CD4-positive, alpha-beta T cell treated with Interleukin-1 beta for 1 hour (primary cell): ENCODE measurements at places on chromosomes 7 and 10.

DNA sequence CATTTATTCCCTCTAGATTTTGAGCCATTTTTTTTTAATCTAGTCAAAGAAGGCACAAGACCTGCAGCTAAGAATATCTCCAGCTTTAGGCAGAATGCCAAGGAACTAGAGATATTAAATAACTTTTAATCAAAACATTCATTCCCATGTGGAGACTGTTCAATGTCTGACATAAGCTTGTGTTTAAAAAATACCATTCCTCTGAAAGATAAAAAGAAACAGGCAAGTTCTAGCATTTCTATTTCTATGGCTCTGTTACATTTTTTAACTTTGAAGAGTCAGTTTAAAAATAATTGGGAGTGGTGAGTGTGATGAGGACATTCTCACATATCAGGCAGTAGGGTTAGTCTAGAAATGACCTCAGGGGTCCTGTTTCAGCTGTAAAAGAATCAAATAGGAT is 48.0 kb downstream of the RHOBTB1 start:
- no peak for DNase-seq

- DNase-seq, result no peak
Measured at GRCh38 chr10:4241724-4242345, 456.8 kb upstream of the KLF6 start.

GRCh38 chr7:155850766-155851678 is 38.8 kb upstream of the SHH start:
- DNase-seq, result no peak

- no peak for DNase-seq
Measured at GRCh38 chr7:134449680-134450079, 9.2 kb downstream of the AKR1B1 start.

GRCh38 chr7:134948736-134949135 is 37.6 kb upstream of the AGBL3 start:
- DNase-seq, result no peak

- DNase-seq, result no peak
Measured at GRCh38 chr10:110733218-110733952, 89.2 kb downstream of the RBM20 start.

DNA sequence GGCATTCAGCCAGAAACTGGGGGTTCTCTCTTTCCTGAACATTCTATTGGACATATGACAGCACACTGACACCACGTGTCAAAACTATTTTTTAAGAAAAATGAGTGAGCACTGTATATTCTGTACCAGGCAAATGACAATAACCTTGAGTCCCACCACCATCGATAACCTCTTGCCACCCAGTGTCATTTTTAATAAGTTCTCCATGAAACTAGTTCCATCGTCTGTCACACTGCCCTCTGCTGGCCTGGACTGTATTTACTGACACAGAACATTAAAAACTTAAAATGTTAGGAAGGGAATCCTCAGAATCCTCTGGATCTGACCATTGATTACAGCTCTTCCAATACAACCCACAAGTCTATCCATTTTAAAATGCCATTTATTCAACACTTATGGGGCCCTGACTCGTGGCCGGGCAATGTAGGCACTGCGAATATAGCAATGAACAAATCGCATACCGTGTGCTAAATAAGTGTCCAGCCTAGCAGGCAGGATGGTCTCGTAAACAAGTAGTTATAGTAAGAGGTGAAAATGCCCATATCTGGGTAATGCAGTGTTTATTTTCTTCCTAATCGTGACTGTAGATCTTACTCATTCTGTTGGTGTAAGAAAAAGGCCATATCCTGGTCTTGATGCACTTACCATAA is 35.9 kb upstream of the CACNB2 start:
- peak; percentile 15 for DNase-seq

GRCh38 chr10:132075909-132076577 is 10.3 kb downstream of the JAKMIP3 start:
- DNase-seq, result no peak

- DNase-seq, result no peak
Measured at GRCh38 chr10:113566888-113567287, 14.0 kb downstream of the HABP2 start.

DNA sequence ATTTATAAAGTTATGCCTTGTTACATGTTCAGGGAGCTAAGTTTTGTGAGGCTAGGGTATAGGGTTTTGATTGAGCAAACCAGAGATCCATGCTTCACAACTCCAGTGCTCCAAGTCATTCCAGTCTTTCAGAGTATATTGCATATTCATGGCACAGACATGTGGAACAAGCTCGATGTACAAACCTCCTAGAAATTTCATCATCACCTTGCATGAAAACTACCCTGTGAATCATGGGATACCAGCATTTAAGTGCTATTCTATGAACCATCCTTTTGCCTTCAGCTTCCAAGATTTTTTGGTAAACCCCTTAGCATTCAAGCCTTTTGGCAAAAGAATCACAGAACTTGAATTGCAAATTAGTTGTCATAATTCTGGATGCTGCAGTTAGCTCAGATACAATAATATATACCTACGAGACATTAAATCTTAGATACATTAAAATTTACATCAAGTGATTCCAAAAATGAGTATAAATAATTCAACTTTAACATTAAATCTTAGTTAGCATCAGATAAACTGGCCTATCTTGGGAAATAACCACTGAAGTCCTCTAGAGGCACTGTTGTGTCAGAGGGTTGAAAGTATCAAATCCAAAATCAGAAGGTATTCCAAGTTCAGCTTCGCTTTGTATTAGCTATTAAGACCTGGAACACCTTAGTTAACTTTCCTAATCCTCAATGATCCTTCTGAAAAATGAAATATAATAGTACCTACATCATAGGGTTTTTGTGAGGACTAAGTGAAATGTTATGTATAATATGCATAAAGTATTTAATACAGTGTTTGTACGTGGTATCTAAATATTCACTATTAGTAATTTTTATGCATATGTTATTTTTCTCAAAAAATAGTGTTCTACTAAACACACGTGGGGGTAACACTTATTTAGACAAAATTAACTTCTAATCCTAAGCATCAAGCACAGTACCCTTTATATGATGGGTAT is 55.5 kb upstream of the CABCOCO1 start:
- DNase-seq, result no peak

GRCh38 chr7:26278770-26279169 is 12.9 kb upstream of the SNX10 start:
- DNase-seq, result no peak

GRCh38 chr10:76942628-76943416 is 694.8 kb downstream of the KCNMA1 start:
- no peak for DNase-seq

DNA sequence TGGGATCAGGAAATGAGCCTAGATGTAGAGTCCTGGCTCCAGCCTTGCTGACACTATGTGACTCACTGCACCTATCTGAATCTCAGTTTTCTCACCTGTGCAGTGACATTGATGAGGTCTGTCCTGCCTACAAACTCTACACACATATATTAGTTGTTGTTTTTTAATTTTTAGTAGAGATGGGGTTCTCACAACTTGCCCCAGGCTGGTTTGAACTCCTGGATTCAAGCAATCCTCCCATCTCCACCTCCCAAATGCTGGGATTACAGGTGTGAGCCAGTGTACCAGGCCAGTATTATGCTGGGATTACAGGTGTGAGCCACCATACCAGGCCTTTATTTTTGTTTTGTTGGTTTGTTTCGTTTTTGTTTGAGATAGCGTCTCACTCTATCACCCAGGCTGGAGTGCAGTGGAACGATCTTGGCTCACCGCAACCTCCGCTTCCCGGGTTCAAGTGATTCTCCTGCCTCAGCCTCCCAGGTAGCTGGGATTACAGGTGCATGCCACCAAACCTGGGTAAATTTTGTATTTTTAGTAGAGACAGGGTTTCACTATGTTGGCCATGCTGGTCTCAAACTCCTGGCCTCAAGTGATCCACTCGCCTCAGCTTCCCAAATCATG is 11.8 kb upstream of the DDIT4 start:
- no peak for DNase-seq

DNA sequence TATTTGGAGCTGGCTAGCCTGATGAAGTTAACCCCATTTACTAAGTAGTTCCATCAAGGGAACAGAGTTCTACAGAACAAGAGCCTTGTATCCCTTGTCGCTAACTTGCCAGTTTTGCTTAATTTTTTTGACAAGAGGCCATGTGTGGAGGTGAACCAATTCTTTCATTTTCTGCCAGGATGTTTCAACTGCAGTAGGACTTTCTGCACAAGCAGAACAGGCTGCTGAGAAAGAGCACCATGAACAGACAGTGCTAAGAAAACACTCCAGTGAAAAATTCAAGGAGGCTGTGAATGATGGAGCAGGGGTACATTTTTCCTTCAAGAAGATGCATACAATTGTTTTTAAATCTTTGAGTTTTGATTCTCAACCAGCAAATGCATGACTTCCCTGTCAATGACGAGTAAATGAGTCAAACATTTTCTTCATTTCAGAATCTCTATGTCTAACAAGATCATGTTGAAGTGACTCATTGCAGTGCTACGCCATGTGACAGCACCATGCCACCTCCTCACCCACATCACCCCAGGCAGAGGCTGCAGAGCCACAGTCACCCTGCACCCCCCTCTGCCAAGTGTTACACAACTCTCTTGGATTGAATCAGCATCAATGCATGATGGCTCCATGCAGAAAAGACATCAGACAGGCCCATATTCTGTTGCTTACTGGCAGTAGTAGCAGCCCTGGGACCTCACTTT is 193.1 kb downstream of the COBL start:
- DNase-seq, result no peak
